ENCODE measurements at places on chromosomes 6 and 20. TPM values are rescaled to one million over a fixed set of nuclear protein-coding genes. Genes with fewer than 3 reads are reported as not detected.

PIGU gene
- 34.9 TPM for total RNA-seq

SLC17A3 gene
- total RNA-seq = not detected

PEX7 gene
- 10.2 TPM for total RNA-seq

MEP1A gene
- not detected for total RNA-seq

TEAD3 gene
- 2.7 TPM for total RNA-seq

LTB gene
- not detected for total RNA-seq

KHDRBS2 gene
- total RNA-seq = not detected

PPARD gene
- total RNA-seq = 1.7 TPM

BFSP1 gene
- total RNA-seq = 4.1 TPM

ZBTB22 gene
- total RNA-seq = 8.7 TPM

CCN5 gene
- total RNA-seq = 8.1 TPM

B3GALT4 gene
- total RNA-seq = 1.8 TPM

TRAM2 gene
- total RNA-seq = 13.1 TPM

SCRT2 gene
- total RNA-seq = not detected

KIAA0408 gene
- total RNA-seq = not detected

DOP1A gene
- 6.7 TPM for total RNA-seq

AKAP12 gene
- 8.8 TPM for total RNA-seq

LPA gene
- not detected for total RNA-seq

DCBLD1 gene
- total RNA-seq = 5.6 TPM

CDSN gene
- not detected for total RNA-seq

TNFRSF21 gene
- total RNA-seq = 4.0 TPM

SRF gene
- 16.4 TPM for total RNA-seq

GTSF1L gene
- total RNA-seq = not detected

GLP1R gene
- total RNA-seq = not detected

BCAS1 gene
- total RNA-seq = not detected

EEF1A2 gene
- total RNA-seq = 224 TPM

ELMO2 gene
- 14.1 TPM for total RNA-seq

VWA7 gene
- total RNA-seq = 0.47 TPM

TOMM6 gene
- total RNA-seq = 142 TPM

GPR63 gene
- 3.9 TPM for total RNA-seq

BCKDHB gene
- total RNA-seq = 13.9 TPM

FLRT3 gene
- 0.69 TPM for total RNA-seq

MICB gene
- 6.8 TPM for total RNA-seq

NINL gene
- 2.8 TPM for total RNA-seq

TENT5A gene
- total RNA-seq = 94.4 TPM

PFDN6 gene
- total RNA-seq = 69.2 TPM

AARS2 gene
- total RNA-seq = 8.5 TPM

OR2B6 gene
- not detected for total RNA-seq

CASS4 gene
- 0.05 TPM for total RNA-seq

ASIP gene
- total RNA-seq = not detected

PLCB1 gene
- total RNA-seq = 66.0 TPM

PTK7 gene
- 1.3 TPM for total RNA-seq

LAMA2 gene
- 1.0 TPM for total RNA-seq

IRF4 gene
- 1.0 TPM for total RNA-seq

MUCL3 gene
- total RNA-seq = not detected

TRIM10 gene
- total RNA-seq = not detected

PRSS16 gene
- 4.1 TPM for total RNA-seq

IL17A gene
- not detected for total RNA-seq

DEFB124 gene
- total RNA-seq = not detected

Measured in NCI-H460 (cell line).